ENCODE measurements at places on chromosomes 16 and 17. TPM values are rescaled to one million over a fixed set of nuclear protein-coding genes. Genes with fewer than 3 reads are reported as not detected.
A peak's percentile ranks its signal among the peaks of the same experiment; 100 is the strongest.

Gene ALDH3A1
- total RNA-seq: not detected

DNA sequence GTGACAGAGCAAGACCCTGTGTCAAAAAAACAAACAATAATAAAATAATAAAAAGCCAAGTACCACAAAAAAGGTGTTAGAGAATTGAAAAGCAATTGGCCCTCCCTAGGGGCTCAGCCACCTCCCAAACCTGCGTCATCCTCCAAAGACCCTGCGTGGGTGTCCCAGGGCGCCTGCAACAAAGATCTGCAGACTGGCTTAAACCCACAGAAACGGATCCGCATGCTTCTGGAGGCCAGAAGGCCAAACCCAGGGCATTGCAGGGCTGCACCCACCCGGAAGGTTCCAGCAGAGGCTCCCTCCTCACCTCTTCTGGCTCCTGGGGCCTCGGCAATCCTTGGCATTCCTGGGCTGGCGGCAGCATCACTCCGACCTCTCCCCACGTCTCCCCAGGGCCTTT, 1.5 kb downstream of the ENPP7 start:
- no peak for DNase-seq

- no peak for DNase-seq
Measured at GRCh38 chr17:27856676-27857432, 36.3 kb downstream of the LYRM9 start.

- peak; percentile 31 for DNase-seq
Measured at GRCh38 chr17:56593646-56594319, at the start of gene NOG. TSS of gene NOG (plus strand) at chr17:56593699. CDS start at chr17:56594224, 525 bp downstream.

DNA sequence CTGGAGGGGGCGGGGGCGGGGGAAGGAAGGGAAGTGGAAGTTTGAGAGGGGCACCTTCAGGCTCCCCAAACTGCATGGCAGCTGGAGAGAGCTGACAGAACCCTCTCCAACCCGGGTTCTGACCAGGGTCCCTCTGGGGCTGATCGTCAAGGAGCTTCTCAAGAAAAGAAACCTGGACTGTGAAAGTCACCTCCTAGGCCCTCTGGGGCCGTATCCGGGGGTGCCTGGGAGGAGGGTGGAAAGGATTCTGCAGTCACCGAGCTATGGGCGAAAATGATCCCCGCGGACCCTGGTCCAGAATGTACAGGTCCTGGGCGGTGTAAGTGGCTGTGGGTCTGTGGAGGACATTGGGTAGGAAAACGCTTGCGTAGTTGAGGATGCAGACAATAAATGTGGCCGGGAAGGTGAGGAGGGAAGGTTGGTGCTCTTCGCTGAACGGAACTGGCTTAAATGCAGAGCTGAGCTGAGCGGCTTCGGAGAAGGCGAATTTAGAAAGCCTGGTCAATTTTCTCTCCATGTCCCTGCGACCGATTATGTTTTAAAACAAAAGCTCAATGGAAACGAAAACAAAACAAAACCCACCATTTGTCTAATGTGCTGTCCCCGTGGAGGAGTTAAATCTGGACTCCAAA, 3.6 kb upstream of the LHX1 start:
- no peak for DNase-seq

DNA sequence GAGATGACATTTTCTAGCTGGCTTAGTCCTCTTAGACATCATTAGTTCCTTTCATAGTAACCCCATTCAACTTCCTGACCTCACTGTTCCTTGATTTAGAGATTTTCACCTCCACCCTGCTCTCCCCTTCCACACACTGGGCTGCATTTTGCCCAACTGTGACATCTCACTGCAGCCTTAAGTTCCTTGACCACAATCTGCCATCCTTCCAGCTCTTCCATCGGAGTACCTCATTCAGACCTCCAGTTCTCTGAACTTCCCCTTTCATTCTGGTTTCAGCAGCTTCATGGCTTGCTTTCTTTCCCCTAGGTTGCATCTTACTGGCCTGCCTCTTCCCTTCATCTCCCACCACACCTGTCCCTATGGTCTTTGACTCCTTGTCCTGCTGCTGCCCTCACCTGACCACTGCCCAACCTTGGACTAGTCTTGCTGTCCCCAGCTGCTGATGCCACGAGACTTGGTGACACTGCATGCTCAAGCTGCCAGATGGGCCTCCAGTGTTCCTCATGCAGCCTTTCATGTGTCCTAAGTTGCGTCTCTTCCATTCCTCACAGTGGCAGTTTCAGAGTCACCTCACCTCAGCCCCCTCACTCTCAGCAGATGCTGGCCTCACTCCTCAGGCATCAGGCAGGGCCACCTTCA, 40.8 kb downstream of the NUP88 start:
- DNase-seq: no peak

DNA sequence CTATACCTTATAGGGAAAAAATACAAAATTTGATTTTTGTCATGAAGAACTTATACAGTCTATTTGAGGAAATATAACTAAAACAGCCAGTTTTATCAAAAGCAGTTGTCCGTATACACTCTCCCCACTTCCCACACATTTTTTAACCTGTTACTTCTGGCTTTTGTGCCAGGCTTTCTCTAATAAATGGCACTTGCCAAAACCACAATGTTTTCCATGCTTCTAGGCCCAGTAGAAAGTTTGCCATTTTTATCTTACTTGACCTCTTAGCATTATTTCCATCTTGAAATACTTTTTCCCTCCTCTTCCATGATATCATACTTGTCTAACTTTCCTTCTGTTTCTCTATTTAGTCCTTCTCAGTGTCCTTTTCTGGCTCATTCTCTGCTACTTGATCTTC, 38.8 kb downstream of the EFCAB5 start:
- no peak for DNase-seq

All from activated CD8-positive, alpha-beta T cell treated with anti-CD3 and anti-CD28 coated beads, Interleukin-2, amount 10 ng/mL, durations not matched to agents 7 days and 5 days (primary cell).